Islet precursor cell (in vitro differentiated cells): ENCODE measurements at places on chromosomes 4 and X.

DNA sequence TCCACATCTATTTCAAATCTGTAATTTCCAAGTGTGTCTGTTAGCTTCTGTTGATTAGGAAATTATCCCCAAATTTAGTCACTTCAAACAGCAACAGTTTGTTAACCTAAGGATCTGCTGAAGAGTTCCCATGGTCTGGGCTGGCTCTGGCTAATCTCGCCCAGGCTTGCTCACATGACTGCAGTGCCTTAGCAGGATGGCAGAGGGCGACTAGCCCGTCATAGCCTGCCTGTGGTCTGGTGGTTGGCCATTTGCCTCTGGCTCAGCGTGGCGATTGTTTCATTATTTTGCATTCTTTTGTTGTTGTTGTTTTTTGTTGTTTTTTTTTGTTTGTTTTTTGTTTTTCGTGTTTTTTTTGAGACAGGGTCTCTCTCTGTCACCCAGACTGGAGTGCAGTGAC, 264.0 kb downstream of the TRIML1 start:
- DNase-seq, result no peak

DNA sequence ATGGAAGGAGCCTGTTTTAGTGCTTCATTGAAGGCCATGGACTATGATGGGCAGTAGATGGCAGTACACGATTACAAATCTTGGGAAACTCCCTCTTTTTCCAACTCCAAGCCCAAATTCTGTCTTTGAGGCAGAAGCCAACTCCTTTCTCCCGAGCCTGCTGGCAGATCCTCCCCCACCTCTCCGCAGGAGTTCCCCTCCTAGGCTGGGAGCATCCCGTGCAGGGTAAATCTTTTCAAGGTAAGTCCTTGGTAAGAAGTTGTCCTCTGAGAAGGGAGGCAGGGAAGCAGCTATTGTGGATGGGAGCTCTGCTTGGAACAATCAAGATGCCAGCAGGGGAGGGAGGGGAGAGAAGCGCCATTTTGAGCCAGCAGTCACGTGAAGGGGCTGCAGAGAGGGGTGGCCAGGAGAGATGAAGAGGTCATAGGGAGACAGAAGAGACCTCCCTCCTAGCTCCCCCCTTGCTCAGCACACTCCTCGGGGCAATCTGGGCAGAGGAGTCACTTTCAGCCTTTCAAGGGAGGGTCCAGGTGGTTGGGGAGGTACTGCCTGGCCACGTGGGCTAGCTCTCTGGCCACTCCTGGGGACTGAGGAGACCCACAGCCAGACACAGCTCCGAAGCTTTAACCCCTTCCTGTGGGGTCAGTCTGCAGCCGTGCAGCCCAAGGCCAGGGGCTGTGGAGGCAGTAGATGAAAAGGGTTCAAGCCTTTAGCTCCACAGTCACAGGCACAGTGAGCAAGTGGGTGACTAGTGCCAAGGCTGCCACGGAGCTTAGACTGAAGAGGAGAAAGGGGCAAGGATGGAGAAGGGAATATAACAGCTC, 9.6 kb downstream of the CC2D2A start:
- DNase-seq, result peak; percentile 91

GRCh38 chrX:97605271-97605670, 721.6 kb downstream of the RPA4 start:
- DNase-seq, result no peak

GRCh38 chrX:100410901-100411801, 1.1 kb upstream of the PCDH19 start:
- DNase-seq, result no peak

DNA sequence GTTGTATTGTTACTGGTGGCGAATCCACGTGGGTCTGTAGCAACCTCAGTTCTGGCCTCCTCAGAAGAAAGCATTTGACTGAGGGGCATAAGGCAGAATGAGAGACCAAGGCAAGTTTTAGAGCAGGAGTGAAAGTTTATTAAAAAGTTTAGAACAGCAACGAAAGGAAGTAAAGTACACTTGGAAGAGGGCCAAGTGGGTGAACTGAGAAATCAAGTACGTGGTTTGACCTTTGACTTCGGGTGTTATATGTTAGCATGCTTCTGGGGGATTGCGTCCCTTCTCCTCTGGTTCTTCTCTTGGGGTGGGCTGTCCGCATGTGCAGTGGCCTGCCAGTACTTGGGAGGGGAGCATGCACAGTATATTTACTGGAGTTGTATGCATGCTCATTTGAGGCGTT, 232.7 kb upstream of the GATB start:
- DNase-seq, result no peak

DNA sequence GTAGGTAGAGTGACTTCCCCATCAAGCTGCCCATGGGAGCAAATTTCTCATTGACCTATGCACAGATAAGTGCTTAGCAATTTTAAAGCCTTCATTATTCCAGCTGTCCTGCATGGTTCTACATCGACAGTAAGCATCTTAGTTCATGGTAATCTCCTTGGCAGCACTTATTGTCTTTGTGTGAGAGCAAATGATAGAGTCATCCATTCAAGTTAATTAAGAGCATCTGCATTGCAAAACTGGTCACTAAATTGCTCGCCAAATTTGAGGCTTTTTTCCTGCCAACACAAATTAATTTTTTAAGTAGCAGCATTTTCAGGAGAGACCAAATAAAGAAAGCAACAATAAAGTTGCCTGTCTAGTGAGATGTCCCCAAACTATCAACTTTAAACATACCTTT, 76.7 kb downstream of the SH3BGRL start:
- no peak for DNase-seq

GRCh38 chr4:169229571-169230028, 41.2 kb downstream of the SH3RF1 start:
- DNase-seq, result no peak

DNA sequence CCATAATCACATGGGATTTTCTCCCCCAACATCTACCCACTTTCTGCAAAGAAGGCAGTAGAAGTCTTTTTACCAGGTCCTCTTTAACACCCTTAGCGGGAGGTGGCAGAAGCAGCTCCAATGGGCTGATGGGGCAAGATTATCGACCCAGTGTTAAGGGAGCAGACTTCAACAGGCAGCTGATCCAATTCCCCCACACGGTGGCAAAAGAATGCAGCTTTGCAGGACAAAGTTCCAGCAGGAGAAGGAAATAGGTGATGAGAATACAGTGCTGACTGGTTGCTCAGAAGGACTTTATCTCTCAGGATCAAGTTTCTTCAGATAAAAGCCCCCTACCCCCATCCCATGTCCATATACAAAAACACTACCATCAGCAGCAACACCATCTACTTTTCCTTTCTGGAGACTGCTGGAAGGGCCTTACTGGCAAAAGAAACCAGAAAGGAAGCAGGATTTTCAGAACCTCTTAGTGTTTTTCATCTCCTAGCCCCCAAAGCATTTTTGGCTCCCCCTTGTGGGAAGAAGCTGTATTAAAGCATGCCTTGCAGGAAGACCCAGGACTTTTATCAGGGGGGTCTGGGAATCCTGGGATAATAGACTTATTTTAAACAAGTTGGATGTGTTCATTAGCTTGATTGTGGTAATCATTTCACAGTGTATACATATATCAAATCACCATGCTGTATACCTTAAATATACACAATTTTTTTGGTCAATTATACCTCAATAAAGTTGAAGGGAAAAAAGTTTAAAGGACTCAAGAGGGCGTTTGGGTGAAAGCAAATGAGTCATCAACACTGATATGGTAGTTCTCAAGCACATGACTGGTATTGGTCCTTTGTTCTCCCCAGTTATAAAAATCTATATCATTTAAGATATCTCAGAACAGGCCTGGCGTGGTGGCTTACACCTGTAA, 146.4 kb downstream of the GPC3 start:
- DNase-seq, result peak; percentile 68

GRCh38 chr4:74203467-74203866, 45.5 kb downstream of the MTHFD2L start:
- no peak for DNase-seq

- no peak for DNase-seq
These were observed 74.3 kb upstream of the GUCY1A1 start for GRCh38 chr4:155592179-155592937.

- DNase-seq, result no peak
These were observed 149.2 kb upstream of the ANKRD50 start for GRCh38 chr4:124861761-124862160.

DNA sequence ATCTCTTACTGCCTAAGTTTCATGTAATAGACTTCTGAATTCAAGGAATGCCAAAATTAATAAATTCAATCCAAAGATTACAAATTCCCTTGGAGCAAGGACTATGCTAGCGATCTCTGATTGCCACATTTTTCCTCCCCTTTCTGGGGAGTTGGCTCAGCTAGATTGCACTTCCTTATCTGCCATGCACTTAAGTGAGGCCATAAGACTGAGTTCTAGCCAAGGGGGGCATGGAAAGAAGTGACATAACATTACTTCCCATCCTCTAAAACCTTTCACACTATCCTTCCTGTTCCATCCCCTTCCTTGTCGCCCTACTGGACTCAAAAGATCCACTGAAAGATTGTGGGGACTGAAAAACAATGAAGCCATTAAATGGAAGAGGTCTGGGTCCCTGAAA, 53.8 kb upstream of the TXK start:
- no peak for DNase-seq

- no peak for DNase-seq
These were observed 42.1 kb downstream of the NEIL3 start for GRCh38 chr4:177351622-177352244.

DNA sequence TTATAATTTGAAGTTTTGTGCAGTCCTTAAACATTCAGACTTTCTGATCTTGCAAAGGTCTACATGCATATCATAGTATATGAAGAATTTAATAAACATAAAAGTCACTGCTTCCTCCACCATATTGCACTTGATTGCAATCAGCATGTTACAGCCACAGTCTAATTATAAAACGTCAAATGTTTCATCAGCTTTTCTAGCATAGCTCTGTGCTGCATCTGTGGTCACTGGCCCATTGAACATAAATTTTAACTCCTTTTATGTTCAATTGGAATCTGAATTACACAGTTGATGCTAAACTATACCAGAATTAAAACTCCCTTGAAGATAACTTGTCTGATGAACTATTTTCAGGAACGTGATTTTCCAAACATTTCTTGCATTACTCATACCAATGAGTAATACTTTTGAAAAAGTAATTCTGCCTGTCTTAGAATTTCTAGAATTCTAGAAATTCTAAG, 329.1 kb downstream of the GALNTL6 start:
- DNase-seq, result no peak

DNA sequence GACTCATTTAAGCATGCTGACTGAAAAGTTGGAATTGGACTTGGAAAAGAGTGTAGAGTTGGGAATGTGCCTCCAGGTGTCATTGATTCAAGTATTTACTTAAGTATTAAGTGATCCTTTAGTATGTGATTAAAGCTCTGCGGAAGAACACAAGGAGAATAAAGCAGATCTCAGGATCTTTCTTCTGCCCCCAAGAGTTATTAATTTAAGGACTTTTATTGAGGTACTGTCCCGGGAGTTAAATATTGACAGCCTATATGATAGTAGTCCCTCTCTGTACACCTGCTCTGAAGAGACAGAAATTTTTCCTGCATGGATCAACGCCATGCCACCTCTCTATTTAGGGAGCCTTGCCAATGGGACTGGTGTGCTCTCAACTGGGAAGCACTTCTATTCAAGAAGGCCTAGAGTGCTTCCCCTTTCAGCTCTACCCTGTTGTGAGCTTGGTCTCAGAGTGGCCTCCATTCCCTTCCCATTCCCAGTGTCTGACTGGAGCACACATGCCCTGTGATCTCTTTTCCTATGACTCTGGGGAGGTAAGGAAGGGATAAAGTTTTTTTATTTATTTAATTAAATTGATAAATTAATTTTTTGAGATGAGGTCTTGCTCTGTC, 75.9 kb downstream of the SHISA3 start:
- no peak for DNase-seq

DNA sequence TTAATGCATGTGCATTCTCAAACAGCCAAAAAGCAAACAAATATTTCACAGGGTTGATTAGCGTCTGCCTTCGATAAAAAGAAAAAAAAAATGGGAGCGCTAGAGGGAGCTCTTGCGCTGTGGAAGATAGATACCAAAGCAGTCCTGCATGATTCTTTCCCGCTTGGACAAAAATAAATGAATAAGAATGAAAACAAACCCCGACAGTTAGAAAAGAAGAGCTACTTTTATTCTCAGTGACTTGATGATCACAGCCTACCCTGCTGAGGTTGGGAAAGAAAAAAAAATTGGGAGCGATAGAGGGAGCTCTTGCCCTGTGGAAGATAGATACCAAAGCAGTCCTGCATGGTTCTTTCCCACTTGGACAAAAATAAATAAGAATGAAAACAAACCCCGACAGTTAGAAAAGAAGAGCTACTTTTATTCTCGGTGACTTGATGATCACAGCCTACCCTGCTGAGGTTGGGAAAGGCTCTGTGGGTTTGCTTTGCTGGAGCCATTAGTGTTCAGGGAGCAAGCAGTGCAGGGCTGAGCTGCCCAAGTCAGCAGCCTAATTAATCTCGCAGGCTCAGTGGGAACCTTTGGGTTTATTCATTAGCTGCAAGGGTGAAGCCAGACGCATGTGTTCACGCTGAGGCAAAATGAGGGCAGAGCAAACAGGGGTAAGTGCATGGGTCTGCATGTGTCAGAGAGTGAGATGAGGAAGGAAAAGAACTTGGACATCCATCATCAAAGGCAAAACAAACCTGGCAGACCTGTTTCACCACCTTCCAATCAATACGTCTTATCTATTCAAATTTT, 249.3 kb upstream of the PRKX start:
- no peak for DNase-seq

DNA sequence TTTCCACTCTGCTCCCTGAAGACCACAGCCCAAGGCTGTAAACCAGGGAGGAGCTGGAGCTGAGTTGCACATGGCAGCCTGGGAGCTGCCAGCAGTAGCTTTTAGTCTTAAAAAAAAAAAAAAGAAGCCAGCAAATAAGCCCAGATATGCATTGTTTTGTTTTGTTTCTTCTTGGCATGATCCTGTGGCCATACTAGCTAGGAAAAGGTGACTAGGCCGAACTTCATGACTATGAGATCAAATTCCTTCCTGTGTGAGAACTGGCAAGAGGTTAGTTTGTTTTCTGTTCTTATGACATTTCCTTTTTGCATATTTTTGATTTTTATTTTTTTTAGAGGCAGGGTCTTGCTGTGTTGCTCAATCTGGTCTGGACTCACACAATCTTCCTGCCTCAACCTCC, 323.3 kb downstream of the DCTD start:
- DNase-seq, result no peak

GRCh38 chr4:129117705-129118104, 21.8 kb downstream of the C4orf33 start:
- DNase-seq, result no peak

DNA sequence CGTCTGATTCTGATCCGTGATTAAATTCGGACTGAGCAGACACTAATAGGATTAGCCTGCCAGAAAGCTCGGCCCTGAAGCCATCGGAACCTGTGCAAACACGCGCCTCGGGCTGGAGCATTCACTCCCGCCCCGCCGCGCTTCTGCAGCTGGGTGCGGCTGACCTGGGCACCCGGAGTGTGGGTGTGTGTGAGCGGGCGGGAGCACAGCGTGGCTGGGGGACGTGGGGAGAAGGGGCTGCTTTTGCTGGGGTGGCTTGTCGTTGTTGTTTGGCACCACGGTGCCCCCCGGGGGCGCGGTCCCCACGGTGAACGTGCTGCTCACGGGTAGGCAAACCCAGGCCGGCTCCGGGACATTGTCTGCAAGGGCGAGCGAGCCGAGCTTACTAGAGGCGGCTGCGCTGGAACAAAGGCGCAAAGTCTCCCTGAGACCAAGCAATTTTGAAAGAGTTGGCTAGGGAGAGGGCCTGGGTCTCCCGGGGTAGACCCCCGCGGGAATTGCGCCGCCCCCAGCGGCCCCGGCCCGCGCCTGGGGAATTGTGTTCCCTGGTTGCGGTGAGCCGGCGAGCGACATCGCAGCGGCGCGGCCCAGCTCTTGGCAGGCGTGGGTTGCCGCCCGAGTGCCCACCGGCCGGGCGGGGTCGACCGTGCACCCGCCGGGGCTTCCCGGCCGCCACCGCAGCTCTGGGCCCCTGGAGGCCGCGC, 1.4 kb downstream of the MAMLD1 start:
- peak; percentile 53 for DNase-seq
